ENCODE measurements at places on chromosomes 16 and 17. TPM values are rescaled to one million over a fixed set of nuclear protein-coding genes. Genes with fewer than 3 reads are reported as not detected.

GRCh38 chr16:17377360-17378324 is 93.1 kb downstream of the XYLT1 start:
- no peak for DNase-seq
- H3K36me3 ChIP-seq = no peaks in the 10 kb centered on the region
- peaks cover 32% of the 10 kb centered on the region for H3K4me1 ChIP-seq

DNA sequence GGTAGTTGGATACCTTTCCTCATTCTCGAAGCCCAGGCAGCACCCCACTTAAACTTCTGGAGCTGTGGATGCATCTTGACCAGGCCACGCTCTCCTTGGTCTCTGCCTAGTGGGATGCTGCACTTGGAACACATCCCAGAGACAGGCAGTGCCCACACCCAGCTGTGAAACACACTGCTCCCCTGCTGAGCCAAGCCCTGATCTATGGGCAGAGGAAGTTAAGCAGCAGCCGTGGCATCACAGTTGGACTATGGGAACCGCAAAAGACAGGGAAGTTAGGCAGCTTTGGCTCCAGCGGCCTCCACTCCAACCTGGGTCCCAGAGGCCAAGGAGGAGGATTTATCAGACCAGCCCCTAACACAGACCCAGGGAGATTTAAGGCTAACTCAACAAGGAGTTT is 284.8 kb upstream of the CCL2 start:
- no peak for DNase-seq
- H3K4me1 ChIP-seq = no peaks in the 10 kb centered on the region

The MRPS23 gene
- 10.1 TPM for total RNA-seq

- peaks cover 78% of the 10 kb centered on the region for H3K4me1 ChIP-seq
- peak overlapping the region; percentile 53 for H3K4me3 ChIP-seq
- H3K27ac ChIP-seq = peak overlapping the region; percentile 88
- peaks cover 5% of the 10 kb centered on the region for H3K27me3 ChIP-seq
- peak; percentile 69 for DNase-seq
These were observed 5.6 kb downstream of the CORO6 start for GRCh38 chr17:29617125-29617480.

GRCh38 chr16:75026892-75027391 is 28.1 kb downstream of the ZNRF1 start:
- H3K36me3 ChIP-seq = no peaks in the 10 kb centered on the region
- H3K4me1 ChIP-seq = peaks cover 15% of the 10 kb centered on the region
- H3K27me3 ChIP-seq = no peaks in the 10 kb centered on the region
- peak overlapping the region; percentile 58 for H3K27ac ChIP-seq

GRCh38 chr17:35257208-35257659 is 14.4 kb downstream of the SLFN5 start:
- no peak overlapping the region for H3K27ac ChIP-seq
- H3K4me1 ChIP-seq = no peaks in the 10 kb centered on the region
- no peaks in the 10 kb centered on the region for H3K27me3 ChIP-seq
- no peak overlapping the region for H3K4me3 ChIP-seq
- no peaks in the 10 kb centered on the region for H3K36me3 ChIP-seq
- DNase-seq = no peak
